ENCODE measurements at places on chromosomes 16 and 17.

DNA sequence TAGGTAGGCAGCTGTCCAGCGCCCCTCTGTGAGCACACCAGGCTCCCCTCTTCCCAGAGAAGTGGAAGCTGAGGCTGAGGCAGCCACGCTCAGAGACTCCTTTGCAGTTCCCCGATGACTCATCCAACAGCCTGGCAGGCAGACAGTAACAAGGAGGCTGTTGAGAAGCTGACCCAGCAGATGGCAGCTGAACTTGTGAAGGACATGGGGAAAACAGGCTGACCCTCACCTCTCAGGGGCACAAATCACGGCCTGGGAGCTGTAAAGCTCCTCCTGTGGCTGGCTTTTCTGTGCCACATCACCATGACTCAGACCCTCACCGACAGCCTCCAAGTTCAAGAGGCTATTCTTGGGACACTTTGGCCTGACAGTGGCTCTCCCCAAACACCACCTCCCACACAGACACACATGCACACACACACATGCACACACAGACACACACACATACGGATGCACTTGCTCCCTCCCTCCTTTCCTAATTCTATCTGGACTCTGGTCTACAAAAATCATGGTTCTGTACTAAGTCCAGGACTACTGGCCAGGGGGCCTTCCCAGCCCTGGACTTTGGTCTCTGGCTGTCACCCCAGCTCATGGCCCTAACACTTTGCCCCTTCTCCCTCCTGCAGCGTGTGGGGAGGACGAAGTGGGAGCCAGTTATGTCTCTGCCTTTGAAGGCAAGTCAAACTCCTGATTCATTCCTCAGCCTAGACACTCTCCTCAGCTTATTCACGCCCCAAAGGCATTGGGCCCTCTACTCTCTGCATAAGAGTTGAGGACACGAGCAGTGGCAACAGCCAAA lies 23.2 kb downstream of the MAP3K14 start:
- DNase-seq = peak; percentile 19

GRCh38 chr16:11583889-11584565 lies 2.7 kb downstream of the LITAF start:
- DNase-seq = no peak

DNA sequence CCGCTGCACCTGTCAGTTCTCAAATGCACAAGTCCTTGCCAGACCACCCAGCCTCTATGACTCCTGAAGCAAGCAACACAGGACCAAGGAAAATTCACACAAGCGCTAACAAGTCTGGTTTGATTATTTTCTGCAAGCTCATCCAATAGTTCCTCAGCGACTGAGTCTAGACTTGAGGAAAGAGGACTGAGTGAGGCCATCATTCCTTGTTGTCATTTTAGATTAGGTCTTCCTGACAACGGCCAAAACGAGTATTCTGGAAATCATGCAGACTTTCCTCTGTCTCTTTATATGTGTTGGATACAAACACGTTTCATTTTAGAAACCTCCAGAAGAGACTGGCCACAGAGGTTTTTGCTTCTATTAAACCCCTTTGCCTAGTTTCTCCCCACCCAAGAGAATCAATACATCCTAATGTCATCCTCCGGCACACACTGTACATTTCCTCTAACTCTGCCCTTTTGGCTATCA lies 561 bp downstream of the CCDC47 start:
- peak; percentile 9 for DNase-seq

GRCh38 chr16:51393381-51394005 lies 242.4 kb upstream of the SALL1 start:
- no peak for DNase-seq

GRCh38 chr17:10041916-10042588 lies 137.0 kb upstream of the RCVRN start:
- no peak for DNase-seq

GRCh38 chr16:81107511-81107910 lies 11.3 kb upstream of the GCSH start:
- DNase-seq = no peak

GRCh38 chr16:7518158-7518557 lies 185.5 kb downstream of the RBFOX1 start:
- no peak for DNase-seq

All from SHP77 (cell line).